ENCODE measurements at places on chromosomes 1 and 21. TPM values are rescaled to one million over a fixed set of nuclear protein-coding genes. Genes with fewer than 3 reads are reported as not detected.

GRCh38 chr1:244603498-244603897, 49.4 kb upstream of the DESI2 start:
- peak; percentile 20 for DNase-seq

DNA sequence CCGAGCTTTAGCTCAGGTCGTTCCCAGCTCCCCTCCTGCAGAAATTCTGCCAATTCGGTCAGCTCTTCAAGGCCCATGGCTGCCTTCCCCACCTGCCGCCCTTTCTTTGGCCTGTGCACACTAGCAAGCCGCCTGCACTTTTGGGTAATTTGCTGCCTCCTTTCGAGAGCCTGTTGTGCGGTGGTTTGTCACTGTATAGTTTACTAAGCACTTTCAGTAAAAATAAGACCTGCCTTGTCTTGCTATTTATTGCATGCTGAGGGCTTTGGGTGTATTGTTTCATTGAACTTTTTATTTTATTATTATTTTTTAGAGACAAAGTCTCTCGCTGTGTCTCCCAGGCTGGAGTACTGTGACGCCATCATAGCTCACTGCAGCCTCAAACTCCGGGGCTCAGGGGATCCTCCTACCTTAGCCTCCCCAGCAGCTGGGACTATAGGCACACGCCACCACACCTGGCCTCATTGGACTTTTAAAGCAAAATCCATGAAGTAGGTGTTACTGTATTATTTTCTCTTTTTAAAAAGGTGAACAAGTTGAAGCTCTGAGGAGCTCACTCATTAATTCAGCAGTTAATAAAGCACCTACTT, 1.1 kb upstream of the FABP3 start:
- no peak for DNase-seq

DNA sequence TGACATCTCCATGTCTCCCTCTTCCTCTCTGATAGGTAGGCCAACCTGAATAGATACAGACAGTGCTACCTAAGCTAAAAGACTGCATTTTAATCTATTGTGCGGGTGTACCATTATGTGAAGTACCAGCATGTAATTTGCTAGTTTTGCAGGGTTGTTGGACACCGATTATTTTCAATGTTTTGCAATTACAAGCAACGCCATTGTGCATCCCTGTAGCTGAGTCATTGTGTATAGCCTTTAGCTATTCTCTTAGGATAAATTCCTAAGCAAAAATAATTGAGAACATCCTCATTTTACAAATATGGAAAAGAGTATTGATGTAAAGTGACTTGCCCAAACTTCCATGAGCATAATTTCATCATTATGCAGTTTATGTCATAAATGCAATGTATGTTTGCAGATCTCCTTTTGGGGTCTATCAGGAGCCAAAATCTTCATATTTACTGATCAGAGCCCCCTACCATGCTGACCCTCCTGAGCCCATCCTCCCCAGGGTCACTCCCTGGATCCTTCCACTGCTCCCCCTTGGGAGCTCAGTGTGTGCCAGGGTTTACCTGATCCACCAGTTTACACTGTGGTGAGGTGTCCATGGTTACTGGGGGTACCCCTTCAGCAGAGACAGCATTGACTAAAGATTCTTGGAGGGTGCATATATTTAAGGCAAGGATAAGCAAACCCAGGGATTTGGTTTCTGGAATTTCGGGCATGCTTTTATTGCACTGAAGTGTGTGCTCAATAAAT, 80.6 kb downstream of the CCDC185 start:
- DNase-seq, result no peak

DNA sequence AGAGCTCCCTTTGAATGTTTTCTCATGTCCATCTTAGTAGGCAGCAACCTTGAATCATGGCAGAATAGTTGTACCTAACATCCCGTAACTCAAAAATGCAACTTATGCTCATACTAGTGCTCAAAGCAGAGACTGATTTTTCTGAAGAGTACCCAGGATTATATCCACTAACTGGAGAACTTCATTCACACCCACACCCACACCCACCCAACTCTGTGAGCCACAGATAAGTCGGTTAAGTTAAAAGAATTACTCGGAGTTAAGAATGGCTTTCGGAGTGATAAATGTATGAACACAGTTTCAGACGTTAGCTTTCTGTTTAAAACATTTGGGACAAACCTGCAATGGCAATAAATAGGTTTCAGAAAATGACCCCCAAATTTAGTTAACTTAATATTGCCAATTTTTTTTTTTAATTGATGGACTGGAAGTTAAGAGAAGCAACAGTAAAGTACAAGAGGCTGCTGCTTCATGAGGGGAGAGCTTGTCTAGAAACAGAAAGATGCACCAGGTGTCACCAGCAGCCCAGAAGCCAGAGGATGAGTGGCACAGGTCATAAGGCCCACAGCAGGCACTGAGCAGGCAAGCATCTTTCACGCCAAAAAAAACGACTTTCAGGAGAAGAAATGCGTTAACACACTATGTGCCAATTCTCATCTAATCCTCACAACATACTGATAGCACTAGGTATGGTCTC, 48.4 kb upstream of the C1orf198 start:
- no peak for DNase-seq

DNA sequence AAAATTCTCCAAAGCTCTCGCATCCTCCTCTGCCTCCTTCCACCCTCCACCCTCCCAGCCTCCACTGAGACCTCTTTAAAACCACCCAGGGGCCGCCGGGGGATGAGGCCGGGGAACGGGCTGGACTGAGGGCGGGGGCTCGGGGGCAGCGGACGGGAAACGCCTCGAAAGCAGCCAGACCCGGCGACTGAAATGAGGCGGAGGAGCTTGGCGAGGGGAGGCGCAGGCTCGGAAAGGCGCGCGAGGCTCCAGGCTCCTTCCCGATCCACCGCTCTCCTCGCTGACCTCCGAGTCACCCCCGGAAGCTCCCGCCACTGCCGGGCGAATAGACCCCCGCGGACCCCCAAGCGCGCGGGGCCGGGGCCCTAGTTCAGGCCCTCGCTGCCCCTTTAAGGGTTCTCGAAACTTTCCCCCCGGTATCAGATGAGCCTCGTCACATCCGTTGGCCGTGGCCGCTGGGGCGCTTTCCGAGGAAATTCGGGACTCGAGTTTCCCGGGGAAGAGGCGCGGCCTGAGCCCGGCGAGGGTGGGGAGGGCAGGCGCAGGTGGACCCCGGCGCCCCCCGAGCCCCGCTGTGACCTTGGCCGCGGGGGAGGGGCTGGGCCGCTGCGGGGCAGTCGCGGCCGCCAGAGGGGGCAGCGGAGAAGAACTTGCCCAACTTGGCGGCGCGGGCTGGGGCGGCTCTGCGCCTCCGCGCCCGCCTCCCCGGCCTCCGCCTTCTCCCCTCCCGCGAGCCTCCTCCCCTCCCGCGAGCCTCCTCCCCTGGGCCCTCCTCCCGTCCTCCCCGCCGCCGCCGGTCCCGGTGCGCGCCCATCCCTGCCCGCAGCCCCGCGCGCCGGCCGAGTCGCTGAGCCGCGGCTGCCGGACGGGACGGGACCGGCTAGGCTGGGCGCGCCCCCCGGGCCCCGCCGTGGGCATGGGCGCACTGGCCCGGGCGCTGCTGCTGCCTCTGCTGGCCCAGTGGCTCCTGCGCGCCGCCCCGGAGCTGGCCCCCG, at the start of gene BACE2:
BACE2 (plus strand) TSS at position 813 of the 995 bp plus-strand sequence; CDS start at position 917, 104 bp downstream.
- peak; percentile 84 for DNase-seq

DNA sequence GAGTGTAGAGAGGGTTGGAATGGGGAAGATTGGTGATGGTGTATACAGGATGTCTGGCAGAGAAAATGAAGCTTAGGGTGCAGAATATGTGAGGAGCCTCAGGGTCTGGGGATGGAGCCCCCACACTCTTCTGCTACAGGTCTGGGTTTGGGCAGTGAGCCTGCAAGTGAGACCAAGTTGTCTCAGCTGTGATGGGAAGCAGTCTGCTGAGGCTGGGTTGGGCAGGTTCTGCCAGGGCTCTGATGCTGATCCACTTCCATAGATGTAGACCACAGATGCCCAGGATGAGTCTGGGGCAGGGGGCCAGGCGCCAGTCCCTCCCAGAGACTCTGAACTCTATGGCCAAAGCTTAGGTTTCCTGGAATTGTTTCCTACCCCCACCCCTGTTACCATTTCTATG, 516.9 kb downstream of the PTPRU start:
- no peak for DNase-seq

- DNase-seq, result no peak
These were observed 19.4 kb upstream of the EPHB2 start for GRCh38 chr1:22691031-22691753.

- DNase-seq, result no peak
These were observed 6.7 kb downstream of the ADIPOR1 start for GRCh38 chr1:202951437-202951836.

- no peak for DNase-seq
These were observed 613 bp upstream of the GPATCH4 start for GRCh38 chr1:156601892-156602291.

DNA sequence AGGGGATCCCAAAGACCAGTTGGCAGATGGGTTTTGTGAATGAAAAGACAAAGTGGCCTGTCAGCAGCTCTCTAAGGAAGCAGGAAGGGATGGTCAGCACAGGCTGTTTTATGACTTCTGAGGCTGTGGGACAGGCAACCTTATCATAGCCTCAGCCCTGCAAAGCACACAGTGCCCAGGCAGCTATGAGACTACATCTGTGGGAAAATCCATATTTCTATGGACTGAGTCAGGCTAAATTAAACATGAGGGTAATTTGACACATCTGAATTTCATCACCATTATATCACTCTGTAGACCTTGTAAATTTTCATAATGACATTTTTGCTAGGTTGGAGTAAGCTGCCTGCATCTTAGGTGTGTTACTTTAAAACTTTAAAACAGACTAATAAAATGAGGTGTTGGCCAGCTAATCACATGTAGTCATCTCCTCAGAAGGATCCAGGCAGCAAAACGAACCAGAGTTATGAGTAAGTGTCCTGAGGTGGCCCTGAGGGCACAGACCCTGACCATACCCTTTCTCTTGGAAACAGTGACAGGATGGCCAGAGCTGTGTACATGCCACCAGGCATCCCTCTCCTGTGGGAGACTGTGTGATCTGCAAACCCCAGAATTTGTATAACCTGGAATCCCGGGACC, 14.6 kb downstream of the NGF start:
- no peak for DNase-seq

- DNase-seq, result peak; percentile 76
These were observed 1.0 kb downstream of the IQGAP3 start for GRCh38 chr1:156571261-156571852.

Gene KCNT2
- total RNA-seq, result under 0.01 TPM

Gene APOBEC4
- not detected for total RNA-seq

Gene BATF3
- total RNA-seq, result 1.4 TPM

Gene BRDT
- total RNA-seq, result not detected

Gene KCNE2
- not detected for total RNA-seq

Gene S100A7
- not detected for total RNA-seq

Gene TNFRSF1B
- total RNA-seq, result 14.8 TPM

Gene IL19
- total RNA-seq, result not detected
